Activated CD8-positive, alpha-beta memory T cell treated with anti-CD3 and anti-CD28 coated beads, Interleukin-2, amount 50 U/mL, for 4 hours (primary cell): ENCODE measurements at places on chromosomes 1 and 21.
A peak's percentile ranks its signal among the peaks of the same experiment; 100 is the strongest.

DNA sequence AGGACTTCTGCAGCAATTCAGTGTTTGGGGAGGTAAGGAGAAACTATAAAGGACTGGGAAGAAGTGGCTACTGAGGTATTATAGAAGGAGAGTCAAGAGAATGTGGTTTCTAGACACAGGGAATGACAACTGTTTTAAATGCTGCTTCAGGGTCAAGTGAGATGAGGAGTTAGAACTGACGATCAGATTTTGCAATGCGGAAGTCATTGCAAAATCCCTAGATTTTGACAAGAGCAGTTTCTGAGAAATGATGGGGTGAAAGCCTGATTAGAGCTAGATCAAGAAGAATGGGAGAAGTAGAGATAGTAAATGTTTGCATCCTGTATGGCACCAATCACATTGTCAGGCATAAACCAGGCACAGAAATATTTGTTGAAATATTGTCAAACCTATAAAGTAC lies 4.7 kb upstream of the TSNAX start:
- DNase-seq: no peak

- no peak for DNase-seq
Measured at GRCh38 chr1:204723131-204723787, 37.7 kb upstream of the LRRN2 start.

- no peak for DNase-seq
Measured at GRCh38 chr1:210605099-210605498, 276.4 kb downstream of the HHAT start.

GRCh38 chr1:109823543-109824348 lies 60.0 kb upstream of the EPS8L3 start:
- DNase-seq: no peak

- no peak for DNase-seq
Measured at GRCh38 chr1:94093396-94093795, 27.6 kb downstream of the ABCA4 start.

DNA sequence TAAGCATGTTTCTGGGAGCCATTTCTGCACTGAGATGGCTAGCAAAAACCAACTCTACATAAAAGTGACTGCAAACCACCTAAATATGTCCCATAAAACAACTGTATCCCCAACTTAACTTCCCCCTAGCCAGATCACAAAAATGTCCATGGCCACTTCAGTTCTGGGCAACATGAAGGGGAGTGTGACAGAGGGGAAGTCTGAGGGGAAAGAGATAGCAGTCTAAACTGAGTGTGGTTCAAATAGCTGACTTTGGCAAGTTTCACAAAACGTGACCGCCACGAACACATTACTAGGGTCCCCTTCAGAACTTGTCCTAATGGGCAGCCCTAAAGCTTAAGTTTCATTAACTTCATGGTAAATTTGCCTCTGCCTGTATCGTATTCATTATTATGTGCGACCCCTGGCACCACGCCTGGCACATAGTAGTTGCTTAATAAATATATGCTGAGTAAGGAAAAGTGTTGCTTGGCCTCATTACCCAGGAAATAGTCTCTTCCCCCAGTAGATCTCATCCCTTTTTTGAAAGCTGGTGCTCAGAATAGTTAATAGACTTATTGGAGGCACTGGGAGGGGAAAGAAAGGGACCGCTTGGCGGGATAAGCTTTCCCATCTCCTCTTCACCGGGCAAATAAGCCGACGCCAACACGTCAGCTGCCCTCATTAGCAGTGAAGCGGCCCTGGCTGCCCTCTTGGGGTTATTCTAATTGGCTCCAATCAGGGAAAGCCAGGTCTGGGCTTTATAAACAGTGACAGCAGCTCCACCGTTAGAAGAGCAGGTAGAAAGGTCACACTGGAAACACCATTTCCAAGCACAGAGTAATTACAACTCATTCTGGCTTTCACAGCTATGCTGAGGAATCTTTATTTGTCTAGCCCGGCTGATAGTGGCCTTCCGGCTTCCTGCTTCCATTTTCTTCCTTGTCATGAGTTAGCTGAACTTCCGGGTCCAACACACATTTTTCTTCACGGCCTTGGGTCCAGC lies 122.1 kb downstream of the LRIG2 start:
- no peak for DNase-seq

DNA sequence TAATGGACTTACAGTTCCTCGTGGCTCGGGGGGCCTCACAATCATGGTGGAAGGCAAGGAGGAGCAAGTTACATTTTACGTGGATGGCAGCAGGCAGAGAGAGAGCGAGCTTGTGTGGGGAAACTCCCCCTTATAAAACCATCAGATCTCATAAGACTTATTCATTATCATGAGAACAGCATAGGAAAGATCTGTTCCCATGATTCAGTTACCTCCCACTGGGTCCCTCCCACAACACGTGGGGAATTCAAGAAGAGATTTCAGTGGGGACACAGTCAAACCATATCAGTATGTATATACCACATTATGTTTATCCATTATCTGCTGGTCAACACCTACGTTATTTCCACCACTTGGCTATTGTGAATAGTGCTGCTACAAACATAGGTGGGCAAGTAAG lies 352.3 kb upstream of the B3GALT2 start:
- no peak for DNase-seq

- no peak for DNase-seq
Measured at GRCh38 chr1:28510970-28511440, 5.2 kb downstream of the RCC1 start.

GRCh38 chr1:231724876-231725647 lies 98.5 kb downstream of the DISC1 start:
- DNase-seq: no peak

- no peak for DNase-seq
Measured at GRCh38 chr1:243487649-243488227, 231.9 kb downstream of the SDCCAG8 start.

GRCh38 chr1:221458447-221459156 lies 283.3 kb downstream of the DUSP10 start:
- no peak for DNase-seq

DNA sequence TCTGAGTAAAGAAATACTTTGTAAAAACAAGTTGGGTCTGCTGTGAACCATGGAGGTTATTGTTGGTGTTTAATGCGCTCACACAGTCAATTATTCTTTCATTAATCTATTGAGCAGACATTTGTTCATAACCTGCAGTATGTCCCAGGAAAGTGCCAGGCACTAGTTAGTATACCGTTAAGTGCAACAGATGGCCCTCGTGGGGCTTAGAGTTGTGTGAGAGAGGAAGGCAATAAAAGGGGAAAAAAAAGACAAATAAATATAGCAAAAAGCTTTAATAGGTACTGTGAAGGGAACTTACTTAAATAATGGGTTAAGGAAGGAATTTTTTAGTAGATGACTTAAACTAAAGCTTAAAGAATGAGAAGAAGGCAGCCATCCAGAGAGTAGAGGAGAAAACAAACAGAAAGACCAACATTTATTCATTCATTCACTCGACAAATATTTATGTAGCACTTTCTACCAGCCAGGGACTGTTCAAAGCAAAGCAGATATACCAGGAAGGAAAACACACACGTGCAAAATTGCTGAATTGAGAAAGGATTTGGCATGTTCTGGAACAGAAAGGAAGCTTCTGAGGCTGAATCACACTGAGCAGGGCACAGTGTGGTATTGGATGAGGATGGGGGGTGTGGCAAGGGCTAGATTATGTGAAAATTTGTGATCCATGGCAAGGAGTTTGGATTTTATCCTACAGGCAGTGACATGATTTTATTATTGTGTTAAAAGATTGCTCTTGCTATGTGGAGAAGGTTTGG lies 296.1 kb upstream of the SGIP1 start:
- DNase-seq: no peak

DNA sequence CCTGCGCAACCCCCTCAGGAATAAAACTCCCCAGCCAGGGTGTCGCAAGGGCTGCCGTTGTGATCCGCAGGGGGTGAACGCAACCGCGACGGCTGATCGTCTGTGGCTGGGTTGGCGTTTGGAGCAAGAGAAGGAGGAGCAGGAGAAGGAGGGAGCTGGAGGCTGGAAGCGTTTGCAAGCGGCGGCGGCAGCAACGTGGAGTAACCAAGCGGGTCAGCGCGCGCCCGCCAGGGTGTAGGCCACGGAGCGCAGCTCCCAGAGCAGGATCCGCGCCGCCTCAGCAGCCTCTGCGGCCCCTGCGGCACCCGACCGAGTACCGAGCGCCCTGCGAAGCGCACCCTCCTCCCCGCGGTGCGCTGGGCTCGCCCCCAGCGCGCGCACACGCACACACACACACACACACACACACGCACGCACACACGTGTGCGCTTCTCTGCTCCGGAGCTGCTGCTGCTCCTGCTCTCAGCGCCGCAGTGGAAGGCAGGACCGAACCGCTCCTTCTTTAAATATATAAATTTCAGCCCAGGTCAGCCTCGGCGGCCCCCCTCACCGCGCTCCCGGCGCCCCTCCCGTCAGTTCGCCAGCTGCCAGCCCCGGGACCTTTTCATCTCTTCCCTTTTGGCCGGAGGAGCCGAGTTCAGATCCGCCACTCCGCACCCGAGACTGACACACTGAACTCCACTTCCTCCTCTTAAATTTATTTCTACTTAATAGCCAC lies 696 bp downstream of the TGFB2 start:
- DNase-seq: peak; percentile 36

DNA sequence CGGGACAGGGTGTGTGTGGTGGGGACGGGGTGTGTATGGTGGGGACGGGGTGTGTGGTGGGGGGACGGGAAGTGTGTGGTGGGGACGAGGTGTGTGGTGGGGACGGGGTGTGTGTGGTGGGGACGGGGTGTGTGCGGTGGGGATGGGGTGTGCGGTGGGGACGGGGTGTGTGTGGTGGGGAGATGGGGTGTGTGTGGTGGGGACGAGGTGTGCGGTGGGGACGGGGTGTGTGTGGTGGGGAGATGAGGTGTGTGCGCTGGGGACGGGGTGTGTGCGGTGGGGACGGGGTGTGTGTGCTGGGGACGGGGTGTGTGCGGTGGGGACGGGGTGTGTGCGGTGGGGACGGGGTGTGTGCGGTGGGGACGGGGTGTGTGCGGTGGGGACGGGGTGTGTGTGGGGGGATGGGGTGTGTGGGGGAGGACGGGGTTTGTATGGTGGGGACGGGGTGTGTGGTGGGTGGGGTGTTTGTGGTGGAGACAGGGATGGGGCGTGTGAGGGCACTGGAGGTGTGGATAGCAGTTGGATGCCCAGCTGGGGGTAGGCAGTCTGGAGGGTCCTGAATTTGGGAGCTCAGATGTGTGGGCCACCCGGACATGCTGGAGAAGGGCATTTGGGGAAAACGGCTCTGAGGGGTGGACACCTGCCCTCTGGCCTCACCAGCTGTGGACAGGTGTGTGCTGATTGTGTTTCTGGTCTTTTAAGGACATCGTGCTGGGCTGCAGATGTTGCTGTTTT lies 16.9 kb downstream of the IBA57 start:
- DNase-seq: no peak

DNA sequence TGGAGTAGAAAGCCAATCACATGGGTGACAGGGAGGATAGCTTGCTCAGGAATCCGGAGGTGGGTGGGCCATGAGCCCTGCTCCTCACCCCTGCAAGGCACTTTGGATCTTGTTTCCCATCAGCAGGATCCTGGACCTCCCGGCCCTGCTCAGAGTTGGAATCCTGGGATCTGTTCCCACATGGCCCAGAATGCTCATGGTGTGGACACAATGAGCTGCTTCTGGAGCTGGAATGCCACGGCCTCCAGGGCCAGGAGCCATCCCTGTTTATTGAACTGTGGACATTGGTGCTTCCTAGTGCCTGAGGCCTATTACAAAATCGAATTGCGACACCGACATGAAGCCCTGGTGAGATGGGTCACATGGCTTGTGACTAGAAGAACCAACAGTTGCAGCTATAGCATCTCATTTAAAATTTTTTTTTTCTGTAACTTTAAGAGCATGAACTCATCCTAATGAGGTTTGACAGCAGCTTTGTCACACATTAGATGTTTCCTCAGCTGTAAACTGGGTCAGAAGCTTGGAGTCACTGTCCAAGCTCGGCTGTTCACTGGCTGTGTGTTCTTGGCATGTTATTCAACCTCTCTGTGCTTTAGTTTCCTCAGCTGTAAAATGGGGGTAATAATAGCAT lies 40.4 kb upstream of the GOLT1A start:
- DNase-seq: no peak

DNA sequence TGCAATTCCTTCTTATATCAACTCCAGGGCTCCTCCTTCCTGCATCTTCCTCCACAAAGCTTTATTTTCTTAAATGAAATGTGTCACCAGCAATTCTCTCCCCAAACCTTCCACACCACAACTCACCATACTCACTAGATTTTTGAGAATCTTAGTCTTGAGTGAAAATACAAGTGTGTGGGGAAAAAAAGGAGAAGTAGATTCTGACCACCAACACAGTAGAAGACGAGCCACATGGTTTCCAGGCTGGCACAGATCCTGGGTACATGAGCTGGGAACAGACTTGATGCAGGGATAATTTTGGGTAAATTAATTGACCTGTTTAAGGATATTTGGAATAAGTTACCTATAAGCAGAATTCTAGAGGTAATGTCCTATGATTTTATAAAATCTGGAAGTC lies 72.8 kb upstream of the KCNJ15 start:
- DNase-seq: no peak

- no peak for DNase-seq
Measured at GRCh38 chr1:207191061-207191460, 87.0 kb downstream of the C4BPA start.

- no peak for DNase-seq
Measured at GRCh38 chr1:233912447-233912846, 8.0 kb downstream of the SLC35F3 start.

DNA sequence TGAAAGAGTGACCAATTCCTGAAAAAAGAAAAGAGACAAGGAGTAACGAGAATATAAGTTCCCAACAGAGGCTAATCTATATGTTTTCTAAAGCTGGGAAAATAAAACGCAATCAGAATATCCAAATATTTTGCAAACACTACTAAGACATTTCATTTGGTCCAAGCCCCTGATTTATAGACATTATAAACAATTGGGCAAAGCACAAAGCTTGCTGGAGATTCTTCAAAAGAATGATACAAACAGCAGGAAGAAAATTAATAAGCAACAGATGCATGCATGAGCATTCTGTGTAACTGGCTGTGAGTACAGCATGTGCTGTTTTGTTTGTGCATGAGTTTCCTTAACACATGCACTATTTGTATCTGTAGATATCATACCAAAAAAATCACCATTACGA lies 552.9 kb downstream of the LTN1 start:
- no peak for DNase-seq

DNA sequence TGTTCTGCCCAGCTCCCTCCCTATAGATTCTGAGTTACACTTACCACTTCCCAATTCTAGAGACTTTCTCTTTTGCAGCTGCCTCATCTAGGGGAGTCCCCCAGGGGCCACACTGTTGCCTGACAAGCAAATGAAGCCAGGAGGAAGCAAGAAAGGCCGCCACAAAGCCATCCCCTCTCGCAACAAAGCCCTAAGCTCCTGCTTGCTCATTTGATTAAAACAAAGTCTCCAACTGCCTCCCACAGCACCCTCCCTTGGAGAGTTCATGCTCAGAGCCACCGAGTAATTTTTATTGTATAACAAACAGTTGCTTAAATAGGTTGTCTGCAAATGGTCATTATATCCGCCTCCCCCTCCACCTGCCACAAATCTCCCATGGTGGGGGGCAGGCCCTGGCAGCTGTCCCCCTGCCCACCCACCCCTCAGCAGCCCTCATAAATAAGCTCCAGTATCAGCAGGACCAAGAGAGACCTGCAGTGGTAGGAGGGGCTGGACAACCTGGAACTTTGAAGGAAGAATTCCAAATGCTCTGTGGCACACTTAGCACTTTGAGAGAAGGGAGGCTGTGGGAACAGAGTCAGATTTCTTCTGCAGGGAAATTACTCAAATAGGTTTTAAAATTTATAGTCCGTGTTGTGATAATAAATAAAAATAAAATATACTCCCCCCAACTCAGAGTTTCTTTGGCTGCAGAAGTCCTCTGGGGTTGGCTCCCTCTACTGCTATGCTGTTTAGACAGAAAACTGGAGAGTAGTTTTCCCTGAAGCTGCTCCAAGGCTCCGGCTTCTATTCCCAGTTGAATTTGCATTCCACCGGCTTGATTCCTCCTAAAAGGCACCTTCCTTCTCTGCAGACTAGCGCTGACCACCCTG lies 237.5 kb downstream of the TTLL7 start:
- no peak for DNase-seq
